ENCODE measurements at places on chromosomes 2 and 18.

DNA sequence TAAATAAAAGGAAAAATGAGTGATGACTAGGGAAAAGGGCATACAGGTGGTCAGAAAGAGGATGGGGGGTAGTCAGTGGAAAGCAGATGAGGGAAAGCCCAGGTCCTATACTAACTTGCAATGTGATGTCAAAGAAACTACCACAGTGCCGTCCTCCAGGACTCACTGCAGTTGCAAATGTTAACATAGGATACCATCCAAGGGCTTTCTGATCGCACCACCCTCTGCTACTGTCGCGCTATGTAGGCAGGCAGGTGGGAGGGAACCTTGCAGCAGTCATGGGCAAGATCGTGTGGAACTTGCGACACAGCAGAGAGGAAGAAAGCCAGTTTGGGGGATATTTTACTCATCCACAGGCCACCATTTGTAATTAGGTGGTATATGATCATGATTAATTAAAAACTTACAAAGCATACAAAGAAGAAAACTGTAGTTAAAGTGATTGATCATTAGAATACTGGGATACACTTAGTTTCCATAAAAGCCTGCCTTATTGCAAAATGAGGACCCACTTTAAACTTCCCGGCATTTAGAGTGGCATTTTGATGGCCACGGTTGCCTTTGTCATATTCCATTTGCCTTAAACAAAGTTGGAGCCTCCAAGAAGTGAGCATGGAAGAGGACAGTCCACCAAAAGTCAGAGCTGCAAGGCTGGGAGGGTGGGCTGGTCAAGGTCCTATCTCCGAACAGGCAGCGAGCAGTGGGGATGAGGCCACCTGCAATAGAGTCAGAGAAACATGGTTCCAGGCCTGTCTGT lies 8.5 kb upstream of the ROCK2 start:
- DNase-seq, result no peak

GRCh38 chr2:71879509-71880184 lies 268.0 kb downstream of the CYP26B1 start:
- DNase-seq, result no peak

- no peak for DNase-seq
These were observed 259.2 kb downstream of the IKZF2 start for GRCh38 chr2:212892193-212892592.

DNA sequence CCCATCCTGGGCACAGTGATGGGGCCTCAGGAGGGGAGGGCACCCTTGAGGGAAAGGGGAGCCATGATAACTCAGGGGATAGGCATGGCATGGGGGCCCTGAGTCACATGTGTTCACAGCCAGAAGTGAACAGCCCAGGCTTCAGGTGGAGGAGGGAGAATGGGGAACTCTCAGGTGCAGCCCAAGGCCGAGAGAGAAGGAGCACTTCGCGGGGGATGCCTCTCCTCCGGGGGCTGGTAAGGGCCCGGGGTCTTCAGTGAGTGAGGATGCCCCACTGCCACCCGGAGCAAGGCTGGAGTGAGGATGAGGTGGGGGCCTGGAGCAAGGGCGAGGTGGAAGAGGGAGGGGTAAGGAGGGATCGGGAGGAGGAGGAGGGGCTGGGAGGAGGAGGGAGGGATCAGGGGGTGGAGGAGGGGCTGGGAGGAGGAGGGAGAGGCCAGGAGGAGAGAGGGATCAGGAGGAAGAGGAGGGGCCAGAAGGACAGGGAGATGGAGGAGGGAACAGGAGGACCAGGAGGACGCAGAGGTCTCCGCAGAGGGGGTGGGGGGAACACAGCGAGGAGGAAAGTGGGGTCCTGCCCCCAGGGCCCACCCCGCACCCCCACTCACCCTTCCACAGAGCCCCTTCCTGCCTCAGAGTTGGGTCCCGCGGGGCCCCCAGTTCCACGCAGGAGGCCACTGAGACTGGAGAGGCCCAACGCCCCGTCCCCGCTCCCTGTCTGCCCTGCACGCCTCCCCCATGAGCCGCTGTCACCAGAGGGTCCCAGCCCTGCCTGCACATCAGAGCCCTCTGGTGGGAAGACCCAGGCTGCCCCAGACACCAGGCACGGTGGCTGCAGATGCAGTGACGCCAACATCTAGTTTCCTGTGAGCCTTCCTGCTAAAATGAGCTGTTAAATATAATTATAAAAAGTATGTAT lies 42.8 kb downstream of the RAMP1 start:
- DNase-seq, result no peak

GRCh38 chr2:184581391-184581790 lies 16.9 kb upstream of the ZNF804A start:
- no peak for DNase-seq

GRCh38 chr2:178246696-178247095 lies 52.4 kb downstream of the OSBPL6 start:
- DNase-seq, result no peak

DNA sequence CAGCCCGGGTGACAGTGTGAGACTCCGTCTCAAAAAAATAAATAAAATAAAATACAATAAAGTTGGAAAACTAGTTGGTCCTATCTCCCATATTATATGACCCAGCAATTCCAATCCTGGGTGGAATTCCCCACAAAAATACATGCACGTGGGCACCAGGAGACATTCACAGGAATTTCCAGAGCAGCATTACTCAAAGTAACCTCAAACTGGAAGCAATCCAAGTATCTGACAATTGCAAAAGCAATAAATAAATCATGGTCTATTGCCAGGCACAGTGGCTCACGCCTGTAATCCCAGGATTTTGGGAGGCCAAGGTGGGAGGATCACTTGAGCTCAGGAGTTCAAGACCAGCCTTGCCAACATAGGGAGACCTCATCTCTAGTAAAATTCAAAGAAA lies 101.2 kb upstream of the MAP4K4 start:
- DNase-seq, result no peak

DNA sequence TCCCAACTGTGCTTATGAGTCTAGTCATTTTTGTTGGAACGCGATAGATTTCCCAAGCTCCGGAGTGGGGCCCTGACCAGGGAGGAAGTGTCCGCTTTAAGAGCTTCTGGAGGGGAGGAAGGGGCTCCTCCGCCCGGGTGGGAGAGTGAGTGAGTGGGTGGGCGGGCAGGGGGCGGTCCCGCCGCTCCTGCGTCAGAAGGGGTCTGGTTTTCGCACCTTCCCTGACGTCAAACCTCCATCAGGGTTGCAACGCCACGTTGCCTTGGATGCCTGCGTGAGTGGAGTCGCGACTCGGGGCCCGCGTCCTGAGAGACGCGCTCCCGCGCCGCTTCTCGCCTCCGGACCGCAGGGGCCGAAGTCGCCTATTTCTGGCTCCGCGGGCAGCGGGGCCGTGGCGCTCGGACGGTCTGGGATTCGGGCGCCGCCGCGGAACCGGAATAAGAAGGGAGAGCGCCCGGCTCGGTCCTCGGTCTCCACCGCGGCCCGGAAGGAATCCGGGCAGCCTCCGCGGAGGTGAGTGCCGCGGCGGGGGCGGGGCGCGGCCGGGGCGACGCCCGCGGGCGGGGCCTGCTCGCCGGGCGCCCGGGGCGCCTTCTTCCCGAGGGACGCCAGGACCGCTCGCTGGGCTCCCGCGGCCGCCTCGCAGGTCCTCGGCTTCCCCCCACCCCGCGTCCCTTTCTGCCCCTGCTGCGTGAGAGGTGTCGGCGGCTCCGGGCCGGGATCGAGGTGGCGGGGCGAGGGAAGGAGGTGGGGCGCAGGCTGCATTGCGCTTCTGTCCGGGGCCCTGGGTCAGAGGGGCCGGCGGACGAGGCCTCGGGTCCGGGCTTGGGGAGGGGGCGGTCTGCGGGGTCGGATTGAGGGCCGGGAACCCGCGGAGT lies at the start of gene ZDBF2:
ZDBF2 (plus strand) TSS at position 230 of the 878 bp plus-strand sequence. CDS start 7,187 bp downstream, outside the sequence.
- peak; percentile 19 for DNase-seq
